NCI-H774 (cell line): ENCODE measurements at places on chromosomes 4 and X.

DNA sequence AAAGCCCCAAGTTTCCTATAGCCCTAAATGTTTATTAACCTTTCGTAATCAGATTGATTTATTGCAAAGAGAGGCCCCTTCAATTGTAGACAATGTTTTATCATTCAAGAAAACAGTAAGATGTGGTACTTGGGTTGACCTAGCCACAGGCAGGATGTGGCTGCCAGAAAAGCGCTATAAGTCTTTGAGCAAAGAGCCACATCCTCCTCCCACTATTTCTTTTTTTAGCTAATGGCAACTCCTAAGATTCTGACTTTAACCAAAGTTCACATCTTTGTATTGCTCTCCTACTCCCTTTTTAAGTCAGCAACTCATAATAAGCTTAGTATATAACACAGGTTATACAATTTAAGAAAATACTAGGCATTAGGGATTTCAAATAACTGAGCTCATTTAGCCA lies 70.7 kb upstream of the PPP3CA start:
- no peak for DNase-seq

GRCh38 chr4:120977435-120977997 lies 55.0 kb upstream of the PRDM5 start:
- DNase-seq = no peak

DNA sequence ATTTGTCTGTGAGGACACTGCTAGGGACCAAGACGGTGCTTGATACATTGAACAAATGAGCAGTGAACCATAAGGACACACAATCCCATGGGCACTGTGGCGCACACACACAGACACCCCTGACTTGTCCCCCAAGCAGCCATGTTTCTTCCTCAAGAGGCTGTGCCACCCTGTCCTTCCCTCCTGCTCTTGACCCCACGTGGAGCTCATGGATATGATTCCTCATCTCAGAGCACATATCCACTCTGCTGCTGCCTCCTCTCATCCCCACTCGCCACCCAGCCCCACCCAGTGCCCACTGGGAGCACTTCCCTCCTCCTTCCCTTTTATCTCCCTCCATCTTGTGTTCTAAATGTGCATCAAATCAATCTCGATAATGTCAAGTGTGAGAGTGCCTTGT lies 102.4 kb downstream of the PARM1 start:
- no peak for DNase-seq

DNA sequence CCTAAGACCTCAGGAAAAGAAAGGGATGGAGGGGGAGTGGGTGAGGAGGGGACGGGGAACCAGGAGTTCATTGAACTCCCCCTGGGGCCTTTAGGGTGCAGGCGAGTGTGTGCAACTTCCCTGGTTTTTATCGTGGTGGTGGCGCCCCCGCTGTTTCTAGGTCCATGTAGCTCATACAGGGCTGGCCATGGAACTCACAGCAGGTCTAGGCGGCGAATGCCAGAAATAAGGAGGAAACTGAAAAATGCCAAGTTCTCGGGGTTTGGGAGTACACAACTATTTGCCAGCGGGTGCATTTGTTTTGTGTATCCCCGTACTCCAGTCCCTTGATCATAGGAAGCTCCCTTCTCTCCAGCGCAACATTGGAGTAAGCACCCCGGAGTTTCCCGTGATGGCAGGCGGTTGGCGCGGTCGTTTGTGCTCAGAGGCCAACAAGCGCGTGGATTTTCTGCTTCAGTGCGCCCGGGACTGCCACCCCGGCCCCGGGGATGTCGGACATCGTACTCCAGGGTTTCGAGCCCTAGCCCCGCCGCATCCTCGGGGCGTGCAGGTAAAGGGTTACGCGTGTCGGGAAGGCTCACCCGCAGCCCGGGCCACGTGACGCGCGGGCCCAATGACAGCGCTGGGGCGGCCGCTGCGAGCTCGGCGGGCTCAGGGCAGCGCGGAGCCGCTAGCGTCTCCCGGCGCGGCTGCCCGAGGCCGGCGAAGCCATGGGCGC lies 208.9 kb downstream of the NWD2 start:
- DNase-seq = peak; percentile 43

- no peak for DNase-seq
Observed at GRCh38 chrX:150845091-150845490, 53.4 kb downstream of the CD99L2 start.

- DNase-seq = no peak
Observed at GRCh38 chr4:67049446-67049845, 495.9 kb downstream of the CENPC start.

GRCh38 chr4:11343536-11343935 lies 85.2 kb downstream of the HS3ST1 start:
- no peak for DNase-seq

DNA sequence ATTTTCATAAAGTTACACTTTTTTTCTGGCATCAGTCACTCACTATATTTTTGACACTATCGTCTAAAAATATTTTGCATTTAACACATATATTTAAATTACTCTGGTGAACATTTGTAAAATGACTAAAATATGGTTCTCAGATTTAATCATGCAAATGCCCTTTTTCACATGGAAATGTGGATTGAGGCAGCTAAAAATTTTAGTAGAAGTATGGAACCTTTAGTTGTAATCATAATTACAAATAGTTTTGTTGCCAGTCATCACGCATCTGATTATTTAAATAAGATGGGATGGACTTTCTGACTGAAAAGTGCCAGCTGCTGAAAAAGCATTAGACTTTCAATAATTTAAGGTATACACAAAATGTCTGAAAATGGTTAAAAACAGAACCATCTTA lies 119.3 kb downstream of the PDHA2 start:
- no peak for DNase-seq

GRCh38 chrX:50815120-50815519 lies 1.1 kb upstream of the SHROOM4 start:
- DNase-seq = no peak

DNA sequence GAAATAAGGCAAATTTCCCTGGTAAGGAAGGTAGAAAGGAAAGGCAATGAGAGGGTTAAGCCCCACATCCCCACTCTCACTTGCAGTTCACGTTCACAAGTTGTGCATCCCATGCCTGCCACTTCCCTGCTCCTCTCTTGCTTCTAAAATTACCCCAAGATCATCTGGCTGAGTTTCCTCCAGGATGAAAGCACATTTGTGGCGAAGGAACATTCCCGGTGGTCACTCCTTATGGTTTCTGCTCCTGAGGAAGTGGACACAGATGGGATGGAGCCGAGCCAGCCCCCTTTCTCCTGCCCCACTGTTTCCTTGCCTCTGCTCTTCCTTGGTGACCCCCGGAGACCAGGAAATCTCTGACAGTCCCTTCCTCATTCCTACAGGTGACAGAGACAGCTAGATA lies 37.5 kb downstream of the SPINK2 start:
- DNase-seq = no peak

GRCh38 chr4:105969575-105969974 lies 74.3 kb downstream of the NPNT start:
- DNase-seq = no peak

DNA sequence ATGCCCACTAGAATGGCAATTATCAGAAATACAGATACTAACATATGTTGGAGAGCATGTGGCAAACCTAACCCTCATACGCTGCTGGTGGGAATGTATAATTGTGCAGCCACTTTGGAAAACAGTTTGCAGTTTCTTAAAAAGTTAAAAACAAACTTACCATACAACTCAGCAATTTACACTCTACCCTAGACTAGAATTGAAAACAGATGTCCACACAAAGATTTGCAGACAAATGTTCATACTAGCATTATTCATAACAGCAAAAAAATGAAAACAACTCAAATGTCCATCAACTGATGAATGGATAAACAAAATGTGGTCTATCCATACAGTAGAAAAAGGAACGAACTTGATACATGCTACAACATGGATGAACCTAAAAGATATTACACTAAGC lies 64.4 kb downstream of the SLC9A7 start:
- no peak for DNase-seq

- DNase-seq = no peak
Observed at GRCh38 chrX:139506333-139506732, 24.2 kb upstream of the F9 start.

DNA sequence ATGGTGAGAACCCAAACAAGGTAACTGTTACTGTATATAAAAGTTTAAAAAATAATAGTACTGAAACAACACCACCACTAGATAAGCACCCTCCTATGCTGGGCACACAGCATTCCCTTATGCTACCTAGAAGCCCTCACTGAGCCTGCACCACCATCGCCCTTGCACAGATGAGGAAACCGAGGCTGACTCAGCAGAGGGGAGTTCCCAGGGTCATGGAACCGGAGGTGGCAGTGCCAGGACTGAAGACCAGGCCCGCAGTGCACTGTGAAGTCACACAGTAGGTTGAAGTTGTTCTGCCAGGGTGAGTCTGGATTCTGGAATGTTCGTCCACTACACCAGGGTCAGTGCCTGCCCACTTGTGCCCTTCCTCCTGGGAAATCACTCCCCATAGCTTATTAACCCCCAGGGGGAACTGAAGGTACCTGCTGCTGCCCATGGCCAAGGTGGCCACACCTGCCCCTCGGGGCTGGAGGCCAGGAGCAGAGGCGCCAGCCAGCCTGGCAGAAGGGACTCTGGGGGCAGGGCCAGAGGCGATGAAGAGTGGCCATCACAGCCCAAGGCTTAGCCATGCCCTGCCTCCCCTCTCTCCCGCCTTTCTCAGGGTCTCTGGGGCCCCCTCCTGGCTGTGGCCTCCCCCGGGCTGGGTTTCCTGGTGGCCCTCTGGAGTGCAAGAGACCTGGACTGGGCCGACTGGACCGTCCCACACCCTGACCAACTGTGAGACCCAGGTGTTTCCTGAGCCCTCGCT lies 15.1 kb upstream of the ABLIM2 start:
- no peak for DNase-seq

DNA sequence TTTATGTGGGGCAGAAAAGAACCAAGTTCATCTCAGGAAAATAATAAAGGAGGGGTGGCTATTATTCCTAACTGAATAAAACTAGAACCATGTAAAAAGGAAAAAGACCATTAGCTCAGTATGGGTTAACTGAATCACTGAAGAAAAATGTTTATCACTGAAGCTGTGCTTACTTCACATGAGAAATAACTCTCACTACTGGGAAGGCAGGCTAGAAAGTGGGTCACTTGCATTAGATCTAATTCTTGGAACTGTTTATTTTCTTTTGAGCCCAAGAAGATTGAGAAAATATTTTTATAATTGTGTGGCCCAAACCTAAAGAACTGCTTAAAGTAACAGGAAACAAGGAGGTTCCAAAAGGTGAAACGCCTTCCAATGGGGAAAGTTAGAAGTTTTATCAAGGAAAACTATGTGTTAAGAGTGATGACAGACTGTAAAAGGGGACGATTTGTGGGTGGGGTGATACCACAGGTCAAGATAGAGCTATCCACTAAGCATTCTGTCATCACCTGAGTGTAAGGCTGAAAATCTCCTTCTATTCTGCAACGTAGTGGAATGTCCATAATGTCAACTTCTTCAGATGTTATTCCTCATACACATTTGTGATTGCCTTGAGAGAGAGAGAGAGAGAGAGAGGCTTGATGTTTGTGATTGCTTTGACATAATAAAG lies 1083.5 kb downstream of the PCDH7 start:
- DNase-seq = no peak

DNA sequence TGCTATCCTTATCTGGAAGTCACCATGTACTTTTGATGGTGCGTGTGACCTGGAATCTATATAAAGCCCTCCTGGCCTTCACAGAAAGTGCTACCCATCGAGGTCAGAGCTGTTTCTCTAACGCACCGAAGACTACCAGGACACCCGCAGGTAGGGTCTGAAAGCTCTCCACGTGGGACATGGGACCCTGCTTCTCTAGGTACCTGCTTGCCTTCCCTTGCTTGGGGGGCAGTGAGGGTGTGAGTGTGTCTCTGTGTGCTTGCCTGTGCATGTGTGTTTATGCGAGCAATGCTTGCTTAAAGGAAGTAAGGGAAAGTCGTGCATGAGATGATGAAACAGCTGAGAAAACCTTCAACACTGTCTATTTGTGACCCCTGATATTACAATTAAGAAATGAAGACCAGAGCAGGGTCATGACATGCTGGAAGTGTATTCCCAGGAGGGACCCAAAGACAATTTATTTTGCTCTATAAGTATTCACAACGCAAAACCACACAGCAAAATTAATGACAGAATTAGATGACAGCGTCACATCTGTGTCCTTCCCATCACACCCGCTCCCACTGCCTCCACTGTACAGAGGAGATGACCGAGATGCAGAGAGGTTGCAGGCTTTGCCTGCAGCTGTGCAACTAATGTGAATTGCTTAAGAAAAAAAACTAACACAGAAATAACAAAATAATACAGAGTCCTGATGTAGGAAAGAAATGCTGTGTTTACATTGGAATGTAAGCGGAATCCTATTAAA lies 76.4 kb upstream of the HELT start:
- no peak for DNase-seq

DNA sequence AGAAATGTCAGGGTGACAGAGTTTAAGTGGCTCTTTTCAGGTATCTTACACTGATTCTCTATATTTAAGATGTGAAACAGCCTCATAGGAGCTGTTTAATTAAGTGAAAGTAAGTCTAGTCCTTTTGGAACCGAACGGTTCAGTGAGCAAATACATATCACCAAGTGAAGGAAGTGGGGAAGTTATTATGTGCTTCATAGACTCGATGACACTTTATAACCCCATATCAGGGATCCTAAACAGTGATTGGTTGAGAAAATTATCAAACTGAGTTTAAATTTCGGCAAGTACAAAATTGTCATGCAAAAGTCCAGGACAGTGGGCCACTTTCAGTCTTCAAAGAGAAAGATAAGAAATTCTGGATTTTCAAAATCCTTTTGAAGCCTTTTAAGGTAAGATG lies at the start of gene DSPP:
DSPP (plus strand) TSS at position 301 of the 400 bp plus-strand sequence. CDS start 2,380 bp downstream, outside the sequence.
- no peak for DNase-seq

GRCh38 chr4:80265571-80266252 lies 752 bp upstream of the FGF5 start:
- DNase-seq = no peak

GRCh38 chr4:40301603-40302002 lies 33.5 kb upstream of the CHRNA9 start:
- DNase-seq = no peak

- DNase-seq = no peak
Observed at GRCh38 chr4:104979083-104979760, 167.5 kb upstream of the TET2 start.

DNA sequence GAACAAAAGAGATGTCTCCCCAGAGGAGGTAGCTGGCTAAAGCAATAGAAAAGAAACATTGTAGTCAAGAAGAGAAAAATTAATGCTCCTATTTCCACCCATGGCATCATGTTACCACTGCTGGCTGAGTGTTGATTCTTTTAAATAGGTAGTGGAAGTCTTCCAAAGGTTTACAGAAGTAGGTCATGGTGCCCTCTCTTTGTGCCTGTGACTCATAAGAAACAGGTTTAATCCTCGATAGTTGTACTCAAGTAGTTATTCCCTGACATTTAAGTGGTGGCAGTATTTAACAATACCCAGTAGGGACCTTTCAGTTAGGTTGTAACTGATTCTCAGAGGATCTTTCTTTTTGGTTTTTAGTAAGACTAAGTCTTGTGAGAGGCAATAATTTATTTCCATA lies 247.8 kb downstream of the TEX13A start:
- no peak for DNase-seq

GRCh38 chr4:186676531-186677161 lies 47.0 kb downstream of the FAT1 start:
- no peak for DNase-seq

DNA sequence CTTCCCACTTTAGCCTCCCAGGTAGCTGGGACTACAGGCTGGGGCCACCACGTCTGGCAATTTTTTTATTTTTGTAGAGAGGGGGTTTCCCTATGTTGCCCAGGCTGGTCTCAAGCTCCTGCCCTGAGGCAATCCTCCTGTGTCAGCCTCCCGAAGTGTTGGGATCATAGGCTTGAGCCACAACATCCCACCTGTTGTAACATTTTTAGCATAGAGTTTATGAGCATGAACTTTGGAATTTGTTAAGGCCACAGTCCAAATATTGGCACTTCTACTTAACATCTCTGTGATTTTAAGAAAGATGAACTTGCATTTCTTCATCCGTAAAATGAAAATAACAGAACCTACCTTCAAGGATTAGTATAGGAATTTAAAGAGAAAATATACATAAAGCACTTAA lies 445.6 kb downstream of the IQCM start:
- DNase-seq = no peak
